Stimulated activated CD4-positive, alpha-beta T cell treated with anti-CD3 and anti-CD28 coated beads, Interleukin-15, amount 100 ng/mL, for 1 hour (primary cell): ENCODE measurements at places on chromosomes 1 and 21.

- DNase-seq, result no peak
Measured at GRCh38 chr1:93670141-93670540, 11.5 kb downstream of the BCAR3 start.

GRCh38 chr1:67823615-67824014 lies 9.7 kb downstream of the GNG12 start:
- no peak for DNase-seq

- DNase-seq, result no peak
Measured at GRCh38 chr1:58809325-58810010, 25.6 kb upstream of the JUN start.

DNA sequence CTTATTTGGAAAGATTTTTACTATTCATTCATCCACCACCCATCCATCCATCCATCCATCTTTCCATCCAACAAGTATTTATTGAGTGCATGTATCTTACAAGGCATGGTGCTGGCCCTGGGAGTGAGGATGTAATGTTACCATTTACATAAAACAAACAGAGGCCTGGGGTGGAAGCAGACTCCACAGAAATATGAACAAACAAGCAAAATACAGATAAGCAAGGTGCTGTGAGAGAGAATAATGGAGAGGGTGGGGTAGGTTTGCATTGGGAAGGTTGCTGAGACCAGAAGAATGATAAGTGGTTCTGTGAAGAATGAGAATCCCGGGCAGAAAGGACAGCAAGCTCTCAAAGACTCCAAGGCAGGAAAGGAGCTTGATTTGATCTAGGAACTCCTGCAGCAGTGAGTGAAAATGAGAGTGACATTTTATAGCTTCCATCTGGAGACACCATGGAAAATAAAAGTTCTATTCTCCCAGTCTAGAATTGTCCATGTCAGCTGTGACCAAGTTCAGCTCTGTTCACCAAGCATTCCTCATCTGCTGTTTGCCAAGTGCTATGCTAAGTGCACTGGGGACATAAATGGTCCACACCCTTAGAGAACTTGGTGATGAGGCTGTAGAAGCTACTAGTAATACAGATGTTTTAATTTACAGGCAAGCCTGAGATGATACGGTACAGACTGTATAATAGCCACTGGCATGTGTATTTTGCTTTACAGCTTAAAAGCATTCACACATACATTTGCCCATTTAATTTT lies 75.3 kb downstream of the PEX14 start:
- DNase-seq, result no peak

GRCh38 chr21:30839304-30839703 lies 9.7 kb upstream of the KRTAP7-1 start:
- DNase-seq, result no peak
